Breast epithelium (tissue), 4 donors: ENCODE measurements at places on chromosomes 2 and 18.

GRCh38 chr2:101830555-101830954, 133.0 kb downstream of the MAP4K4 start:
- no peak for DNase-seq

DNA sequence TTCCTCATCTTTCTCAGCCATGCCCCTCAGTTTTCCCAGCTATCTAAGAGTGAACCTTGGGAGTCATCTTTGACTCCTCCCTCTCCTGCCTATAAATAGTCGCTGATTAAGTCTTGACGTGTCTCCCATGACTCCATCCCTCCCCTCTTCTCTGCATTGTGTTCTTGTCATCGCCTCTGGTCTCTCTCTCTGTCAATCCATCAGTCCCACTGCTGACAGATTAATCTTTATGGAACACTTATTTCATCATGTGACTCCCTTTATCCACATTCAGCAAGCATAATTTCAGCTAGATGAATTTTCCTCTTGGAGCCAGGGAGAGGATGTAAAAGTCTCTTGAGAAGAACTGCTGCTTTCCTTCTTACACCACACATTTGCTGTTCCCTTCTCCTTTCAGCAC, 9.4 kb downstream of the ADAM23 start:
- no peak for DNase-seq

- peak; percentile 13 for DNase-seq
Observed at GRCh38 chr2:238702276-238703052, 145.4 kb upstream of the TWIST2 start.

DNA sequence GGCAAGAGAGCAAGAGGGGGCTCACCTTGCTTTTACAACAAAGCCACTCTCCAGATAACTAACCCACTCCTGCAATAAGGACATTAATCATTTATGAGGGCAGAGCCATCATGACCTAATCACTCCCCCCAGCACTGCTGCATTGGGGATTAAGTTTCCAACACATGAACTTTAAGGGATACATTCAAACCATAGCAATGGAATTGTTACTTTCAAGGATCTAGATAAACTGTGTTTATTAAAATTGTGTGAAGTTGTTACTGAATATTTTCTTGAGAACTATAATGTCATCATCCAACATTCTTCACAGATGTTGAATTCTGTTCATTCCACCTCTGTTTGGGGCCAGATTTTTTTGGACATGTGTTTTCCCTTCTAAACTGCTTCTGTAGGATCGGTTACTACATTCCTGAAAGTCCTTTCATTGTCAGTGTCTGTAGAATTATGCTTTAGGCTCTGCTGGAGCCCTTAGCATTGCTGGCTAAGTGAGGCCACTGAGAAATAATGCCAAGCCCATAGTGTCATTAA, 50.4 kb downstream of the SPATS2L start:
- no peak for DNase-seq

DNA sequence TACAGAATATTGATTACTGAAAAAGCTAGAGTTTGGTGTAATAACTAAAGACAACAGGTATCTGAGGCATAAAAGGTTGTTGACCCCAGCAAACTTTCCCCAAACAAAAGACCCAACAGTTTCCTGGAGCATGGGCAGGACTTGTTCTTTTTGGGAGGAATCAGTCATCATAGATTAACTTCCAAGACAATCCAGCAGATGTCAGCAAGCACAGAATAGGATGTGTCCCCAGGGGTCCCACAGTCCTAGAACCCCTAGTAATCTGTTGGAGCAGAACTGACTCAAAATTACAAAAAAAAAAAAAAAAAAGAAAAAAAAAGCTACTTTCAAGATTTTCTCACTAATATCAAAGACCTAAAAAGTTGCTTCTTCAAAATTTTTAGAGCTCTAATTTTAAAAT, 564.7 kb upstream of the SLC39A10 start:
- no peak for DNase-seq

GRCh38 chr18:47591429-47591828, 339.0 kb downstream of the SMAD2 start:
- no peak for DNase-seq

- DNase-seq: no peak
Observed at GRCh38 chr2:164412831-164413230, 208.5 kb downstream of the GRB14 start.

DNA sequence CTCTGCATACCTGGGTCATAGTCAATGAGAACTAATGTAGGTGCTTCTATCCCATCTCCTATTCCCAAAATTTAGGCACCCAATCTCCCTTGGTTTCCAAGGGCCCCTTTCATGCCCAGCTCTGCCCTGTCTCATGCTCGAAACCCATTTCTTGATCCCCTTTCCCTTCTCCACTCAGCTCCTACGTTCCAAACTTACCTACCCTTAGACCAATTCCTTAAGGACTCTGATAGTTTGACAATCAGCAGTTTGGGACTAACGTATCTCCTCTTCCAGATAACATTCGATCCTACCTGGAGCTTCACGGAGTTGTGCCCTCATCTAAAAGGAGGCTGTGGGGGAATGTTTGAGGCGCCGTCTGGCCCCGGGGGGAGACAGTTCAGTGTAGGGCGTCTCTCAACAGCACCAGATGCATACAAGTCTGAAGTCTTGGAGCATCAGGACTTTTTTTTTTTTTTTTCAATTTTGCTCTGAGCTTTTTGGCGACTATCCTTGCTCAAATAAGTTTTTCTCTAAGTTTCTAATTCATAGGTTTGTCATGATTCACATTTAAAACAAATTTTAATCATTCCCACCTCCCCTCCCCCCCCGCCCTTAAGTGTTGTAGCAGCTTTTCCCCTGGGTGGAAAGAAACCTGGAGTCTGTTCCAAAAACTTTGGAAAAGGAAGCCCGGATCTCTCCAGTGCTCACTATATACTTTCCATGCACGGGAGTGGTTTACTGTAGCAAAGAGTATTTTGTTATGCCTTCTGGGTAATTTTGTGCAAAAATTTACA, 141.2 kb upstream of the LGALSL start:
- DNase-seq: no peak

DNA sequence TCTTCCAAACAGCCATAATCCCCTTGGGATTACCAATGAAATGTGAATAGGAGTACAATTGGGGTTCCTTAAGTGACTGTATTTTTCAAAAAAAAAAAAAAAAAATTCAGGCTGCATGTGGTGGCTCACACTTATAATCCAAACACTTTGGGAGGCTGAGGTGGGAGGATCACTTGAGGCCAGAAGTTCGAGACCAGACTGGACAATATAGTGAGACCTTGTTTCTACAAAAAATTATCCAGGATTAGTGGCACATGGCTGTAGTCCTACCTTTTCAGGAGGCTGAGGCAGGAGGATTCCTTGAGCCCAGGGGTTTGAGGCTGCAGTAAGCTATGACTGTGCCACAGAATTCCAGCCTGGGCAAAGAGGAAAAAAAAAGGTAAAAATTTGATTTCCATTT, 189.6 kb upstream of the GATA6 start:
- no peak for DNase-seq

DNA sequence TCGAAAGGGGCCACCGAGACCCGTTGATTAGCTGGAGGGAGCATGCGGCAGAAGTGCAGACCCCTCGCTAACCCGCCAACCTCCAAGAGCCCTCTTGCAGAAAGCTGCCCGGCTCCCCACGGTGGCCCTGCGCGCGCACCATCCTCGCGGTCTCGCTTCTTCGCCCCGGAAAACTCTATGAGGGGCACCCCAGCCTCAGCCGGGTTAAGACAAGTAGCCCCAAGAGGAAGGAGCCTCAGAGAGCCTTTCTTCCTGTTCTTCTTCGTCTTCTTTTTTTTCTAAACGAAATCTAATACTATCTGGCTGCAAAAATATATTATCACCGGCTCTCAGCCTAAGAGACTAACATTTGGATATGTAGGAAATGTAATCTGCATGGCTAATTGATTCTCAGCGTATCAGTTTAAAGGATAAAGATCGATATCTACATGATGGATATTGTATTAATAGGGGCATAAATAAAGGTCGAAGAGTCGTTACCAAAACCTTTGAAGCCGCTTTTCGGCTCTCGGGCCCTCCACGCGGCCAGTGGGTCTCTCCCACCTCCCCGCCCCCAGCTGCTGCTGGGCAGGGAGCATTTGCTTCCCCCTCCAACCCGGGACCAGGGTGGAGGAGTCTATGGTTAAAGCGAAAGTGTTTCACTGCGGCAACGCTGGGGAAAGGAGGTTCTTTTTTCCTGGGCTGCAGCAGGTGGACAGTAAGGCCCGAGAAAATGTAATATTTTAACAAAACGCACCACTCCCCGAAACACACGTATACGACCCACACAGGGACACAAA, 6.1 kb upstream of the PAX3 start:
- DNase-seq: no peak

GRCh38 chr18:32333781-32334180, 136.9 kb downstream of the GAREM1 start:
- DNase-seq: no peak

DNA sequence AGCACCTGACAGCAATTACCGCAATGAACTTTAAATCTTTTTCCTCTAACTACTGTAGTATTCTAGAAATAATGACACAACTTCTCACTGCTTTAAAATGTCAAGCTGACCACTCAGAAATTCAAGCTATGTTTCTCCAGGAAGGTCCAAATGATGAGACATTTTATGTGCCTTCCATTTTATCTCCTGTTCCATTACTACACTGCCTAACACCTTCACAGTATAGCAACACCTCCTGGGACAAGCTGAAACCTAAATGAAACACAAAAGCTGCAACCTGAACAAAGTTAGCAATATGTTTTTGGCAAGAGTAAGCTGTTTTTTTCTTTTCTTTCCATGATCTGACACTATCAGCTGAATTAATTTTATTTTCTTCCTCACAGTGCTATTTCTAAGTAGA, 81.9 kb downstream of the IKZF2 start:
- no peak for DNase-seq

DNA sequence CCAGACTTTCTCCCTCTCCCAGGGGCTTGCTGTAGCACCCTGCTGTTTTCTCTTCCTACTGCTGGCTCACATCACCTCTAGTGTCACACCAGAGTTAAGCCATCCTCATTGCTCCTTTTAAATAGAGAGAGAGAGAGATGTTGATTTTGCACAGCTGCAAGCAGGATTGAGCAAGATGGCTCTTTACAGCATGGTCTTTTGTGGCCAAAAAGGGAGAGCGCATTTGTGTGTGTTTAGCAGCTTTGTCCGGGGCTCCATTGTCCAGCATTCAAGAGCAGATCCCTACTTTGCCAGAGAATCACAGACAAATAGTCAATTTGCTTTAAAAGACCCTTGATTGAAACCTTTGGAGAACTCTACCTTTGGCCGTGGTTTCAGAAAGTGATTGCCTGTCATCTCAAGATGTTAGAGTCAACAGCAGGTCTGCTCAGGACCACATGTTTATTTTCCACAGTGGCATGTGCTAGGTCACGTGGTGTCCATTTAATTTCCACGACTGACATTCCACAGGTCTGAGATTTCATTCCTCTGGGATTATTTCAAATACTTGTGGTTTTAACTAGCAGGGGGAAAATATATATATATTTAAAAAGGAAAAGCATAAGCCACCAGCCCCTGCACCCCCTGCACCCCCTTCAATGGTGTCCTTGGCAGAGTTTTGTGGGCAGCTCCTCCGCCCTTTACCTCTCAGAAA, 359.9 kb upstream of the SLC14A2 start:
- DNase-seq: no peak

DNA sequence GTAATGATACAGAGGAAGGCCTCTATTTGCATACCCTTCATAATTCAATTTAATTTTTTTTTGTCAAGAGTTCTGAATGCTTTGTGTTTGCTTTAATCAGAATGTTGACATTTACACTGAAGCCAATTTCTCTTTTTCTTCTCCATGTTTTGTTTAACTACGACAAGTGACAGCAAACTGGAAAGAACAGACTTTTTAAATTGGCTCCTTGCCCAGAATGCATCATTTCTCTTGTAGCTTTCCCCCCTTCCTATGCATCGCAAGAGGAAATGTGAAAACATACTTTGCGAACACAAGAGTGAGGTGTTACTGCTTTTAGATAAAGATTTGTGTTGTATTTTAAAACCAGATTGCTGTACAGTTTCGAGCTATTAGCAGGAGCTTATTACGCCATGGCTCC, 955.2 kb upstream of the CELF4 start:
- no peak for DNase-seq

- no peak for DNase-seq
Observed at GRCh38 chr2:201257381-201257955, 2.9 kb upstream of the CASP8 start.

- no peak for DNase-seq
Observed at GRCh38 chr18:57052173-57052572, 94.7 kb upstream of the BOD1L2 start.

DNA sequence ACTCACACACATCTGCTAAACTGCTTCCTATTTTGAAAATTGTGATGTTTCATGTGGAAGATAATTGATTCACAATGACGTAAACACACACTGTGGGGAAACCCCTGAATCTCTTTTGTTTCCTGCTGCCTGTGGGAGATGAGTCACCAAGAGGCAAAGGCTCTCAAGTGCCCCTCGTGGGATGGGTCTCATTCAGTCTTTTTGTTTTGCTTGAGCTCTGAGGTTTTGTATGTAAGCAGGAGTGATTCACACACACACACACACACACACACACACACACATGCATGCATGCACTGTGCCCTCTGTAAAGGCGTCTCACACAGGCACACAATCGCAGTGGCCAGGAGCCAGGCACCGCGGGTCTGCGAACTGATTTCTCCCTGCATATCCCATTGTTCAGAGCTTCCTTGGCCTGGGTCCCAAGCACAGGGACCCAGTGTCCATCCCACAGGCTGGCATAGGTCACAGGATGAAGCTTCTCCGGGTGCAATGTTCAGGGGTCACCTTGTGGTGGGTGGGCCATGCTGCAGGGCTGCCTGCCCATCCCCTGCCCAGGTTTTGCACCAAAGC, 12.1 kb upstream of the ARHGEF4 start:
- no peak for DNase-seq

GRCh38 chr2:138495384-138495783, 6.2 kb upstream of the SPOPL start:
- no peak for DNase-seq

GRCh38 chr18:58997811-58998337, 133.2 kb downstream of the ZNF532 start:
- no peak for DNase-seq

GRCh38 chr2:147483911-147484310, 360.9 kb upstream of the ACVR2A start:
- DNase-seq: no peak

GRCh38 chr2:26488463-26489212, 10.7 kb upstream of the OTOF start:
- no peak for DNase-seq
